ENCODE measurements at places on chromosomes 5 and 9.
A peak's percentile ranks its signal among the peaks of the same experiment; 100 is the strongest.

- no peak for DNase-seq
These were observed 106.0 kb upstream of the LRRTM2 start for GRCh38 chr5:138981131-138981530.

DNA sequence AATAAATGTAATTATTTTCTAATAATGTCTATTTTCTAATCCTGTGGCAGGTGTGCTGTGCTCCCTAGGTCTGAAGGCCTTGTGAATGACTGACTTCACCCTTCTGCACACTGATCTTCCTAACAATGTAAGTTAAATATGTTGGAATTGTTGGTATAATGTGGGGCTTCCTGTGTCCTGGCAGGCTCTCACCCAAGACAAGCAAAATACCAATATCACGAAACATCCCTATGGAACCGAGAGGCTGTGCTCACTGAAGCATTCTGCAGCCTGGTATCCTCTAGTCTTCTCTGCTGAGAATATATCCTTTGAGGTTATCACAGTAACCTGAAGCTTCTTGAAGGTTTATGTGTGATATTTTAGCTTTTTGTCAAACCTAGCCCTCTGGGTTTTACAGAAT is 159.4 kb downstream of the GABRB2 start:
- DNase-seq = no peak

- DNase-seq = no peak
These were observed 19.7 kb upstream of the TRAF1 start for GRCh38 chr9:120946259-120946658.

DNA sequence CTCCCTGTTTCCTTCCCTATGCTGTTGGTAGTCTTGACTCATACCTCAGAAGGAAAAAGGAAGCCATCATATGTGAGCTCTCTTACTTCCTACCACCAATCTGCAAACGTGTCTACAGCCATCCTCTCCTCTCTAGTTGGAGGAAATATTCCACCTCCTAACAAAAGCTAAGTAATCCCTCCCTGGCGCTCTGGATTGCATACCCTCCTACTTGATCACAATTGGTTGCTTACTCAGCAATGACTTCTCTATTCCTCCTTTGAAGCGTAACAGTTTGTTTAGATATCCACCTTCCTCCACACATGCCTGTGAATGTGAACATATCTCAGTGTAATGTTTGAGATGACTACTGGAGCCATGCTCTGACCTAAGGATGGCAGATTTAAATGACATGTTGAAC is 18.2 kb downstream of the RUSC2 start:
- DNase-seq = no peak

GRCh38 chr9:134975253-134975652 is 57.5 kb upstream of the FCN1 start:
- DNase-seq = no peak

DNA sequence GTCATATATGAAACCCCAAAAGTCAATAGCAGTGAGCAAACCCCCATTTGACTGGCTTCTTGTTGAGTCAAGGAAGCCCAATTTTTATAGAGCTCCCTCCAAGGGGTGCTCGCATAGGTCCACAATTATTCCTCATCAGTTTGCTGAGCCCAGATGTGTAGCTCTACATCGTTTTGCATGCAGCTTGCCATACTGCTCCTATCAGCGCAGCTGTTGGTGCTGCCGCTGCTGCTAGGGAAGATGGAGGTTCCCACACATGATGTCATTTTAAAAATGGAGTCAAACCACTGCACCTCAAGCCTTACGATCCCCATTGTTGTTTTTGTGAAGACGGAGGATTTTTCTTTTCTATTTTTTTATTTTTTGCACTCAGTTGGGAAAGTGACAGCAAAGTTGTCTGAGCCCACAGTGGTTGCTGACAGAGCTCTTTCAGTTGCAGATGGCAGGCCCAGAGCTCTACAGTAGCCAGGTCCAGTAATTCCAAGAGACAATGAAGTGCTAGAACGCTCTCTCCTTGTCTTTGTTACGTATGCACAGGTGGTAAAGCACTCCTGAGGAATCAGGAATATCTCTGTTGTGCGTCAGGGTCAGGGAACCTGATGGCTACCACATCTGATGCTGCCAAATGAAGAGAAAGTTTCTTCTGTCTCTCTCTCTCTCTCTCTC is 23.2 kb upstream of the C5orf63 start:
- DNase-seq = no peak

- no peak for DNase-seq
These were observed 94.6 kb upstream of the SMC2 start for GRCh38 chr9:103999375-104000062.

GRCh38 chr9:125574126-125574877 is 132.7 kb downstream of the MAPKAP1 start:
- no peak for DNase-seq

- no peak for DNase-seq
These were observed 133.4 kb downstream of the SEMA6A start for GRCh38 chr5:116441223-116441622.

GRCh38 chr9:121538221-121538620 is 38.6 kb upstream of the GGTA1 start:
- no peak for DNase-seq

- DNase-seq = no peak
These were observed 1237.8 kb upstream of the ACO1 start for GRCh38 chr9:31146485-31147166.

DNA sequence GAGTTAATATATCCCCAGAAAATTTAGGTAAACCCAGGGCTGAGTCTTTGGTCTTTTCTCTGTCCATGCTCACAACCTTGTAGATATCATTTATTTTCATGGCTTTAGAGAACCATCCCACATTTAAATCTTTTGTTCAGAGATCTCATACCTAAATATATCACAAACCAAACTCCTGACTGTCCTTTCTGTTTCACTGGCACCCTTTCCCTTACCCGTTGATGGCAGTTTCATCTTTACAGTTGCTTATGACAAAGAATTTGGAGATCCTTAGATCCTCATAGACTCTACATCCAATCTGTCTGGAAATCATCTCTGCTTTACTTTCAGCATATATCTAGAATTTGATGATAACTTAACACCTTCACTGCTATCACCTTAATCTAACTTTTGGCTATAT is 19.2 kb downstream of the RNF180 start:
- DNase-seq = no peak

- peak; percentile 5 for DNase-seq
These were observed 68.9 kb downstream of the COL27A1 start for GRCh38 chr9:114224247-114224610.

DNA sequence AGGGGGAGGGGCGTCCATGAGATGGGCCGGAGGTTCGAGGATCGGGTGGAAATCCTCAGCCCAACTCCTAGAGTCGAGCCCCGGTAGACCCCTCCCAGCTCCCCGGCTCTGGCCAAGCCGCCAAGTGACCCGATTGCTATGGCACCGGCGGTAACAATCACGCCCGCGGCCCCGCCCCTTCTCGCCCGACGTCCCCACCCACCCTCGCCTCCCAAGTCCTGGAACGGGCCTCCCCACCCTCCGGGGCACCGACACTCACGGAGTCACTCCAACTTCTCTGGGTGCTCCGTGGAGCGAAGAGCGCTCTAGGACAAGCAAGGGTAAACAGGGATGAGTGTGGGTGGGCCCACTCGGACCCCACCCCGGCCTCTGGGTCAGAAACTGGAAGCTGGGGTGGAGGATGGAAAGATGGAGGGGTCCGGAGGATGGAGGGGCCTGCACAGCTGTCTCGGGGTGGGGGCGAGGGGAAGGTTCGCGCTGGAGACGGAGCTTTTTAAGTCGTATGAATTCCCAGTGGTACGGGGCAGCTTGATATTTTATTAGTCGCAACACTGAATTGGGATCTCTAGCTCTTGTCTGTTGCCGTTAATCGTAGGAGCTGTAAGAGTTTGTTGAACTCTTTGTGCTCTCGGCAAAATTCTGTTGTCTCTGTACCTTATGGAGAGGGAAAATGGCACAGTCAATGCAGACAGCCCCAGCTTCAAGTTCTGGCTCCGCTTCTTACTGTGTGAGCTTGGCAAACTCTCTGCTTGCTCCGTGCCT is at the start of gene SPACA9:
SPACA9 (plus strand) TSS at position 204 of the 762 bp plus-strand sequence. CDS start 5,050 bp downstream, outside the sequence.
- no peak for DNase-seq

GRCh38 chr5:149071756-149072155 is 8.9 kb upstream of the SH3TC2 start:
- no peak for DNase-seq

DNA sequence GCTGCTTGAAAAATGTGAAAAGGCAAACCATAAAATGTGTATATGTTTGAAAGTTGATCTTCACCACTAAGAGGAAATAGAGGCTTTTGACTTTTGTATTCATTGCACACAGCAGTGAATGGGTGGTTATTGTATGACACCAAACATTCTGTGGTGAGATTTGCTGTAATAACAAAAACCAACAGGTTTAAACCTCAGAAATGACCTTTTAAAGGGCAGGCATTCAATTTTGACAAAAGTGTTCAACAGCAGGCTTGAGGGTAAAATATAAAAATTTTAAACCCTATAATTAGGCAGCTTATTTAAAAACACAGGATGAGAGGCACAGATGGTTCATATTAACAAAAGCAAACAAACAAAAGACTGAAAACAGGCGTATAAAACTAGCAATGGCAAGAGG is 128.1 kb upstream of the NUDT12 start:
- no peak for DNase-seq

- DNase-seq = no peak
These were observed 20.4 kb upstream of the IER5L start for GRCh38 chr9:129198319-129199043.

GRCh38 chr5:179149278-179149677 is 89.1 kb downstream of the ZNF354C start:
- DNase-seq = no peak

DNA sequence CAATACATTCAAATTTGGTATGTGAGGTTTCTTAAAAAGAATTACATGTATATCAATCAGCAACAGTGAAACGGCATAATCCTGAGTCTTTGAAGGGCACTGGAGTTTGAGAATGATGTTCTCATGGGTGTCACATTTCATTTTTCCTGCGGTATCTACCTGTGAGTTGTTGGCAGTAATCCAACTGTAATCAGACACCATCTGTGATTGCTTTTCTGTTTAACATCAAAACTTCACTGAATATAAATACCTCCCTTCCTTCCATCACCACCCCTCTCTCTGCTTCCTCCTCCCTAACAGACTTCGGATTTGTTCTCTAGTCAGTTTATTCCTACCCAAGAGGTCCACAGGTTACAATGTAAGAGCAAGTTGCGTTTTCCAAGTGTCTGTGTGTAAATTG is 275.2 kb upstream of the PCSK5 start:
- peak; percentile 80 for DNase-seq

GRCh38 chr5:76952795-76953536 is at the start of gene CRHBP:
Gene CRHBP, plus strand, starts transcription at chr5:76953045. Its CDS starts 90 bp downstream, at chr5:76953135.
- DNase-seq = no peak

DNA sequence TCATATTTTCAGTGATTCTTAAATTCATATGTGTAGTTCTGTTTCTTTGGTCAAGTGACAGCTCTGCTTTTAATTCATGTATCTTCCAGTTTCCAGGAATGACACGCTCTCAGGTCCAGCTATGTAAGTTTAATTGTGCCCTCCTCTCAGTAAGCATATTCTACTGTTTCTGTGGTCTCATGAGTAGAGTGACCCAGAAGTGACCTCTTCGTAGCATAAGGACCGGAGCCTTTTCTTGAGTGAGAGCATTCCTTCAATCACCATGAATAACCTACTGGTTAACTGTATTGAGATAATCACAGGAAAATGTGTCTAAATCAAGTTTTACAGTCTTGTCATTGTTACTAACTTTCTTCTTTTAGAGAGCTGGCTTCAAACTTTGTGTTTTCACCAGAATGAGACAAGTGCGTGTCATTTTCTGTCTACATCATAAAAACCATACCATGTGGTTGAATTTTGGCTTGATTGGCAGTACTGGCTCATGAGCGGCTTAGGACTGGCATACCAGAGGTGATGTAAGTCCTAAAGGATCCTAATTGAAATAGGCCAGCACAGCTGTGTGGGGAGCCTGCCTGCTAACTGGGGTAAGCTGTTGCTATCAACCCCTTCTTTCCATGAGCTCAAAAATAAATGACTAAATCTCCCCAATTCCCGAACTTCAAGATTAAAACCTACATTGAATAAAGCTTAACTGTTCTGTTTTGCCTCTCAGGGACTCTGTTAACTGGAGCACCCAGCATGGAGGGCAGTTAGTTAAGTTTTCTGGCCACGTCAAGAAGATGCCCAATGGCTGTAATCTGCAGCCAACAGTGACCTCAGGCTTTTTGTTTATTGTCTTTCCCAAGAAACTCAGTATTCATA is 4.8 kb downstream of the ADAMTSL1 start:
- DNase-seq = no peak

- no peak for DNase-seq
These were observed 80.8 kb upstream of the IER5L start for GRCh38 chr9:129258823-129259301.

DNA sequence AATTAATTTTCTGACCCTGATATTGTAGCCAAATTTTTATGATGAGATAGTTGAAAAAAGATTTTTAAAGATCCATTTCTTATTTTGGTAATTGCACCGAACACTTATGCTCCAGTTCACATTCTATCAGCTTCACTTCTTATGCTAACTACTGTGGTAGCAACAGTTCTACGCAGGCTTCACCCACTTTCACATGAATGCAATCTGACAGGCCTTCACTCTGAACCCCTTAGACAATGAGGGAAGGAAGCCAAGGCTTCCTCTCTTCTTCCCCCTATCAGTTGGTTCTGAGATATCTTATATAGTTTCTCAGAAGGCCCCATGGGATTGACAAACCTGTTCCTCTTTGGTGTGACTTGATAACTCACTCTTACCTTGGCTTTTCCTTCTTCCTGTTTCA is 185.8 kb downstream of the CETN3 start:
- no peak for DNase-seq

DNA sequence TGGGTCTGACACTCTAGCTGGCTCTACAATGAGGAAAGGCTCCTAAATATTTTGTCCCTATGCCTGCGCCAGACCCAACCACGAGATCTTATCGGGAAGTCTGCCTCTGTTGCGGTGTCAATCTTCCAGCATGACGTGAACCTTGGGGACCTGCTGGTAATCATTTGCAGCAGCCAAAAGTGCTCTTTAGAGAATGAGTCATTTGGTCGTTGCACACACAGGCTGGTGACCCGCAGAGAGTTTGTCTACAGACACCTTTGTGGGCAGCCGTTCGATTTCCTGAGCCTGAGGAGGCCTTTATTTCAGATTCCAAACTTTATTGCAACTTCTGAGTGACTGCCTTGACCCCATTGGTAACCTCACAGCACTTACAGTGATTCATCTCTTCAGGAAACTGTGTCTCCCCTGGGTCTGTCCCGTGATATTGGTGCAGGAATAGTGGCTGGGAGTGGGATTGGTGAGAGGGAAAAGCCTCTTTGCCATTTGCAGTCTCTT is 326.1 kb downstream of the NSG2 start:
- DNase-seq = no peak
